ENCODE measurements at places on chromosomes 6 and 20.

GRCh38 chr6:75611011-75611701 lies 9.5 kb downstream of the SENP6 start:
- no peak for DNase-seq

GRCh38 chr6:22732176-22732970 lies 163.0 kb downstream of the HDGFL1 start:
- DNase-seq = no peak

GRCh38 chr6:87745966-87746721 lies 44.1 kb upstream of the AKIRIN2 start:
- no peak for DNase-seq

DNA sequence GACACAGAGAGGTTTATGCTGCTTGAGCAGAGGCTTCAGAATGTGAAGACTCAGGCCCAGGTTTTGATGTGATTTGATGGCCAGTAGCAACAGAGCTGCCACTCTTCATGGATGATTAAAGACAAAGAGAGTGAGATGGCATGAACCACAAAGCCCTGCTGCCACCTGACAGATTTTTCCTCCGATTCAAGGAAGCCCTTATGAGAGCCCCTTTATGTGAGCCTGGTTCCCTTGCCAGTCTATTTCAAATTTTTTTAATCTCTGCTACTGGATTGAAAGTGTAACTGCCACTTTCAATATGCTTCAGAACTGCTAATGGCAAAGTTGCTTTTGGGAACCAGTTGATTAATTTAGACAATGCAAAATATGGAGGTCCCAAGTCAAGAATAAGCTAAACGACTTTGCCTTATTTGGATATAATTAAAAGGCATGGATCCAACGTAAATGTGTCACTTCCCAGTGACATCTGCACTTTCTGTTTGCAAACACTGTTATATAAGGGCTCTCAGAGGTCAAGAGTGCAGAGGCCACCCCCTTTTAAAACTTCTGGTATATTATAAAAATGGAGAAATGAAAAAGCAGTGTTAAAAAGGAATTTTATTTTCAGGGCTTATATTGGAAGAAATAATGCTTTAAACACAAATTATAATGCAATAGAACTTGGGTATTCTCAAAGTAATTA lies 238.9 kb upstream of the FLRT3 start:
- no peak for DNase-seq

DNA sequence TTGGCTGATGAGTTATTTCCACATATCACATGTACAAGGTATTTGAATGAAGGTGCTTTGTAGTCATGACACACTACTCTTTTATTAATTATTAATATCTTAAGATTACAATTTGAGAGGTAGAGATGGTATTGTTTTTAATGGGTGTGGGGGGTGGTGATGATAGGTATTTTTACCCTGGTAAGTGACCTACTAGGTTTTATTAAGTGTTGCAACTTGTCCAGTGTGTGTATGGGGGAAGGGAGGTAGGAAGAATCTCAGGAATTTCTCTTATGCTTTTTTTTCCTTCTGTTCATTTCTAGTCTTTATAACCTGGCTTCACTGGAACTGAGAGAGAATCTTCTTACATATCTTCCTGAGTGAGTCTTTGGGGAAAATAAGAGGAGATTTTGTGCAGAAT lies 101.4 kb downstream of the LRRC1 start:
- DNase-seq = peak; percentile 29

GRCh38 chr6:38580030-38580429 lies 59.7 kb downstream of the BTBD9 start:
- DNase-seq = no peak

DNA sequence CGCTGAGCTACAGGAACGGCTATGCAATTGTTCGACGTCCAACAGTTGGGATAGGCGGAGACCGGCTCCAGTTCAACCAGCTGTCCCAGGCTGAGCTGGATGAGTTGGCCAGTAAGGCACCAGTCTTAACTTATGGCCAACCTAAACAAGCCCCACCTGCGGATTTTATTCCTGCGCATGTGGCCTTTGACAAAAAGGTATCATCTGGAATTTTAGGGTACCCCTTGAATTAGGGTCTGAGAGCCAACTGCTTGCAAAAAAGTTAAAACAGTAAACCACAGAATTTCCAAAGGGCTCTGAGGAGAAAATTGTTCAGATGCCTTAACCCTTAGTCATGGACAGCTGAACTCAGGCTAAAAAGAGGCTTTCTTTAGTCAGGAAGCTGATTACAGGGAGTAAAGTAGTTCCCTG lies 3.8 kb downstream of the EFHC1 start:
- DNase-seq = peak; percentile 67

DNA sequence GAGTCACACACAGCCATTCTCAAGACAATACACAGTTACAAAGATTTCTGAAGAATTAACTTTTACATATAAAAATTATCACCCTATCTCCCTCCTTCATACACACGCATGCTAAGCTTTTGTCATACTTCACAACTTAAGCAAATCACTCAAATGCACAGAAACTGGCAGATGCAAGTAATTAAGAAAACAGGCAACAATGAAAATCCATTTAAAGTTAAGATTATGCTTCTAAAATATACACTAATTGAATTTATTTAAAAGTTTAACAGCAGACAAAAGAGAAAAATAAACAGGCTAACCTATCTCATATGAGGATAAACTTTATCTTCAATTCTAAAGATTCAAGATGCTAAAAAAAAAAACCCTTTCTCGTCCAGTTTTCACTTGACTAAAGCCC lies 68.4 kb downstream of the DST start:
- DNase-seq = no peak

- peak; percentile 69 for DNase-seq
These were observed 27.7 kb upstream of the LAMA4 start for GRCh38 chr6:112281821-112282615.

- DNase-seq = no peak
These were observed 31.8 kb downstream of the RNF146 start for GRCh38 chr6:127298475-127298874.

DNA sequence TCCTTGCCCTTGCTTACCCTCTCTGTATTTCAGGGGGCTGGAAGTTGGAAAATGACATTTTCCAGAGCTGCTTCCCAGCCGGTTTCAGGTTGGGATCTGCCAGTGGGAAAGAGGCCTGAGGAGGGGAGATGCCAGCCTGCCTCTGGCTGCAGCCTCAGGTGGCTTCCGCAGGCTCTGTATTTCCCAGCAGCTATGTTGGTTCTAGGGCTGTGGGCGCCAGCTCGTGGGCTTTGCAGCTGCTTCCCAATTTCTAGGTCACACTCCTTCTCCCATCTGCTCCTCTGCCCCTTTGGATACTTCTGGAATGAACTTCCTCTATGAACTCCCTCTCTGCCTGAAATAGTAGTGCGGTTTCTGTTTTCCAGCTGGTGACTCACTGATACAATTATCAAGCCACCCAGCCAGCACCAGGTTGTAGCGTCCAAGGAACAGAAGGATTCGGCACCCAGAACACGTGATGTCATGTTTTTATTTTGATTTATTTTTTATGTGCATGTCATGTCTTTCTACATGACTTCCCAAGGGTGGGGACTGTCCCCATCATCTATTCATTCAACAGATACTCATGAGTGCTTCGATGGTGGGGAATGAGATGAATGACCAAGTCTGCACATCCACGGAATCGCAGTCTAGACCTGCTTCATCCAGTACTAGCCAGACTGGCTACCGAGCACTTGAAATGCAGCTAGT lies 38.0 kb downstream of the TGM2 start:
- DNase-seq = peak; percentile 81

GRCh38 chr6:146543940-146544615 lies 445 bp downstream of the RAB32 start:
- peak; percentile 11 for DNase-seq

- DNase-seq = no peak
These were observed 38.3 kb upstream of the HEY2 start for GRCh38 chr6:125711013-125711675.
